ENCODE measurements at places on chromosomes 2 and 18.

- peak; percentile 77 for DNase-seq
Observed at GRCh38 chr2:101150306-101151145, 656 bp downstream of the TBC1D8 start.

DNA sequence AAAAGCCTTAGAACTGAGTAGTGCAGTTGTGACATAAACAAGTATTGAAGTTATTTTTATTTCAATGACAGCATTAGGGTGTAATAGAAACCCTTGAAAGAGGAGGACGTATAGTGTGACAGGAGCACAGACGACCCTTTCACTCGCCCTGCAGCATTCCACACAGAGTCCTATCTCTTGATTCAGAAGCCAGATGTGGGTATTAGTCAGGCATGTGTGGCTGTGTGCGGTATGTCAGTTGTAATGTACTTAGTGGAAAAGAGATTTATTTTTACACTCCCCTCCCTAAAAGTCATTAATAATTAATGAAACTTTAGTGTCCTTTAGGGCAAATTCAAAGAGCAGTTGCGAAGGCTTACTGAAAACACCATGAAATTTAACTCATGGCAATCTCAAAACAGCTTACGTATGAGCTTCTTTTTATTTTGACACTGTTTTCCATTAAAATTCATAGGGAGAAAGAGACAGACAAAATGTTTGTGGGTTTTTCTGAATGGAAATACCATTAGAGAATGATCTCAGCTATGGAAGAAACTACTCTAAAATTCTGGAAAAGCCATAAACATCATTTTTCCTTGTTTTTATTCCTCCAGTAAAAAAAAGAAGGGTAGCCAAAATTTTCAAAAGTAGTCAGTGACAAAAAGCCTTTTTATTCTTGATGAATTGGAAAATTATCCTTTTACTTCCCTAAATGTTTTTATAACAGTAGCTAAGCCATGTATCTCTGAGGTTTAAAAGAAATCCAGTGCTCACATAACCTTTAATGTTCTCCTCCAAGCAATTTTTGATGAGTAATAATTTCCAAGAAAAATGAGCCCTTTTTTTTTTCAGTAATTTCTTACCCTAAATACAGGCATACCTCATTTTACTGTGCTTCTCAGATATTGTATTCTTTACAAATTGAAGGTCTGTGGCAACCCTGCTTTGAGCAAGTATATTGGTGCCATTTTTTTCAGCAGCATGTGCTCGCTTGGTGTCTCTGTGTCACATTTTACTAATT lies 84.0 kb upstream of the DSEL start:
- DNase-seq, result no peak

- no peak for DNase-seq
Observed at GRCh38 chr2:41033127-41033526, 581.2 kb upstream of the SLC8A1 start.

GRCh38 chr2:17719562-17720371 lies 33.8 kb downstream of the SMC6 start:
- no peak for DNase-seq

GRCh38 chr2:171531291-171531690 lies 9.0 kb downstream of the CYBRD1 start:
- DNase-seq, result no peak

- DNase-seq, result no peak
Observed at GRCh38 chr2:71524476-71524875, 71.1 kb downstream of the DYSF start.

DNA sequence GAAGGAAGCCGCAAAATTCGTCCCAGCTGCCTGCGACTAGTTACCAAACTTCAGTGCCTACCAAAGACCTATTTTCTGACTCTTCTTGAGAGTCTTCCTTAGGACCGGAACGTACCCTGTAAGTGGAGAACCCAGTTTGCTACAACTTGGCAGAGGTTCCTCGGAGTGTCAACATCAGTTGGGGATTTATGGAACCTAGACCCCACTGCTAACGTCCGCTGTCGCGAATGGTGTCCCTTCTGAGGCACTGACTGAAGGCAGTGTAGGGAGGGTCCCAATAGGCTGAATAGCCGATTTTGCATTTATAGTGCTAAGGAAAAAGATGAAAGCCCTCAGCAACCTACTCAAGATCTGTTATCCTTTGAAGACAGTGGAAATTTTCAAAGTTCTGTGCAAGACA lies 568 bp upstream of the STK17B start:
- DNase-seq, result no peak

- DNase-seq, result no peak
Observed at GRCh38 chr18:59446012-59446411, 86.9 kb upstream of the LMAN1 start.

GRCh38 chr2:6878549-6878948 lies 972 bp downstream of the RSAD2 start:
- no peak for DNase-seq

- DNase-seq, result no peak
Observed at GRCh38 chr2:118473241-118473640, 374.2 kb downstream of the EN1 start.

DNA sequence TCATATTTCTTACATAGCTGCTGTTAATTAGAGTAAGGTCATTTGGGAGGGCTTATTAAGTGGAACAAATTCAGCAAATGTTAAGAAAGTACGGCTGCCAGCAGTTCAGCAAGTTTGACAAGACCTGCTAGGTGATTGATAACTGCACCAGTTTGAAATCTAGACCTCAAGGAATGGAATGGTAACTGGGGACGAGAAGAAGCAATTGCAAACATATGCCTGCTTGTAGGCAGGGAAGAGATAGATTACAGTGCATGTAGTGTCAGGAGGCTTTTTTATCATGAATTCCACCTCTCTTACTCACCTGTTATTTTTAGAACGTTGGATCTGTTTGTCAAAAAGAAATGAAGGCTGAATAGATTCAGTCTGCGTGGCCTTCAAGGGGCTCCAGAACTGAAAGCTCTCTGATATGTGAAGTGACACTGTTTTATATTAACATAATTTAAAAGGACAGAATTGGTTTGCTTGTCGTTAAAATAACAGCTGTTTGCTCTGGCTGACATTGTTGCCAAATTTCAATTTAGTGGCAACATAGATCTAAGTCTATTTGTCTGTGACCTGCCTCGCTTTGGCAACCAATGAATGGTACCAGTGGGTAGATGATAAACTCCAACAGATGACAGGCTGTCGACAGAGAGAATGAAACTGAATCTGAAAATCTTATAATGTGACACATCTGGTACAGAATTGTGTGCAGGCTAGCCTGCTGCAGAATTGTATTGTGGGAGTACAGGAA lies 199.3 kb downstream of the ZNF407 start:
- no peak for DNase-seq

- no peak for DNase-seq
Observed at GRCh38 chr2:190110131-190110530, 47.6 kb upstream of the MSTN start.

DNA sequence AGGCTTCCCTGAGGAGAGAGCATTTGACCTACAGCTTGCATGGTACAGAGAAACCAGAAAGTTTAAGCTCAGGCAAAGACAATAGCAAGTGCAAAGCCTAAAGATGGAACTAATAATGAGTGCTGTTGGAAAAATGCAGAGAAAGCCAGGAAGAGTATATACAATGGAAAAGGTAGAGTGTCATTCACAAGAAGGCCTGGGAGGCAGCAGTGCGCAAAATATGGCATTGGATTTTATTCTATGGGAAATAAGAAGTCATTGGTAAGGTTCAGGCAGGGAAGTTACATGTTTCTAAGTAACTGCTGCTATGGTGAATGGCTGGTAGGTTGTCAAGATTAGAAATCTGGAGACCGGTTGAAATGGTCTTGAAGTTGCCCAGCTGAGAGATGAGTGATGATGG lies 2167.3 kb upstream of the CELF4 start:
- no peak for DNase-seq

GRCh38 chr2:224982226-224982625 lies 60.0 kb downstream of the DOCK10 start:
- no peak for DNase-seq

- DNase-seq, result peak; percentile 14
Observed at GRCh38 chr2:47640356-47640755, 142.6 kb upstream of the MSH6 start.

DNA sequence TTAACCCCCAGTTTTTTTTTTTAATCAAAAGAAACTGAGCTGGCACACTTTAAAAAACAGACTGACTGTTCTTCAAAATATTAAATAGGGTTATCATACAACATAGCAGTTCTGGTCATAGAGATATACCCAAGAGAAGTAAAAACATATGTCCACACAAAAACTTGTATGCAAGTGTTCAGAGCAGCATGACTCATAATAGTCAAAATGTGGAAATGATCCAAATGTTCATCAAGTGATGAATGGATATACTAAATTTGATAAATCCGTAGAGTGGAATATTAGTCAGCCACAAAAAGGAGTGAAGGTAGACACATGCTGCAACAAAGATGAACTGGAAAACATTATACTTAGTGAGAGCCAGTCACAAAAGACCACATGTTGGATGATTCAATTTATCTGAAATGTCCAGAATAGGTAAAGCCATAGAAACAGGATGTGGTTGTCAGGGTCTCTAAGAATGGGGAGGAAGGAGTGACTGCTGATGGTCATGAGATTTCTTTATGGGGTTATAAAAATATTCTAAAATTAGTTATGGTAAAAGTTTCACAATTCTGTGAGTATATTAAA lies 5.1 kb downstream of the SMIM21 start:
- DNase-seq, result no peak

DNA sequence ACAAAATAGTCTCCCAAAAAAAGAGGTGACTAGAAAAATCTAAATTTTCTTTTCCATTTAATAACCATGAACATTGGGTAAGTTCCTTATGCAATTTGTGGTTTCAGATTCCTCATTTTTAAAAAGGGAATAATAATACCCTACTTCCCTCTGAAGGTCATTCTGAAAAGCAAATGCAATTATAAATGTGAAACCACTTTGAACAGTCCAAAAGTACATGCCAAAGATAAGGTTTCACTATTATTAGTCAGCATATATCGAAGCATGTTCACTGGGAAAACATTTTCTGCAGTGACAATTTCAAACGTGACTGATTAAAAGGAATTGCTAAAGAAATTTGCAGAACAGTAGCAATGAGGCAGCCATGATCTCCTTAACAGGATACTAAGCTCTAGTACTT lies 100.1 kb upstream of the RNF152 start:
- no peak for DNase-seq

GRCh38 chr2:218894151-218894879 lies 13.7 kb downstream of the WNT10A start:
- peak; percentile 53 for DNase-seq

DNA sequence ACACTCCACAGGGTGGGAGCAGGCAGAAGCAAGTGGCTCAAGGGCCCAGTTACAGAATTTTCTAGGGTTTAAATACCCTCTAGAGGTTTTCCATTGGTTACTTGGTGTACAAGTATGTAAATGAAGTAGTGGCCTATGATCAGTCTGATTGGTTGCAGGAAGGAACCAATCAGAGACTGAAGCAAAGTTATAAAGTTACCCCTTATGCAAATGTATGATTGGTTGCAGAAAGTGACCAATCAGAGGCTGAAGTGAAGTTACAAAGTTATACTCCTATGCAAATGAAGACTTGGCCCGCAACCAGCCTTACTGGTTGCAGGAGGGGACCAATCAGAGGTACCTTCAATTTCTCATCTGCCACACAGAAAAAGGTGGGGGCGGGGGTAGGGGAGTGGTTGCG lies 154.6 kb downstream of the INO80D start:
- DNase-seq, result no peak

DNA sequence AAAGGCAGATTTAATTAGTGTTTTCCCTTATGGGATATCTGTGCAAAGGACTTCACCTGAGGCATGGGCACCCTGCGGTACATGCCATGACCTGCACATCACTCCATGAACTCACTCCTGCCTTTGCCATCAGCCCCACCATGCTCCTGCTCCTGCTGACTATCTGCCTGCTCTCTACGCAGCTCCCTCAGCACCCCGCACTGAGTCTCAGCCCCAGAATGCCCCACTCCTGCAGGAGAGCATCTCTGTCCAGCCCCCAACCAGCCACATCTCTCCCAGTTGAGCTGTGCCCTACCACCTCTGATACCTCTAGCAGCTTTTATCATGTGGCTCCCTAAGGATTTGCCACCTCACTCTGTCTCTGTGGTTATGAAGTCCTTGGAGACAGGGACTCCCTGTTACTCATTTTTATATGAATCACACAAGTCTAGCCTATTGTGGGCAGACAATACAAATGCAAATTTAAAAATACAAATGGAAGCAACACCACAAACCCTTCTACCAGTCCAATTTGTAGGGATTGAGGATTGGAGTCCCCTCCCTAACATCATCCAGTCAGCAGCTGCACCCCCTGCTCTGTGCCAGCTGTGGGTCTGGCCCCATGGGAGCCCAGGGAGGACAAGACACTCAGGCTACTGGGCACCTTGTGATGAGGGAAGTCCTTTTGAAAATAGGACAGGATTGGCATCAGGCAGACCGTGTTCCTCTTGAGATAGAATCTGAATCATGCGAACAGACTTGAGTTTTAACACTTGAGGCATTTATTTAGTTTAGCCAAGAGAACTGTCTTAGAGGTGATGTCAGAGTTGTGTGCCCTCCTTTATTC lies 689.6 kb upstream of the HS6ST1 start:
- no peak for DNase-seq

GRCh38 chr2:158969162-158969714 lies 798 bp downstream of the TANC1 start:
- no peak for DNase-seq
